ENCODE measurements at places on chromosomes 16 and 17.

DNA sequence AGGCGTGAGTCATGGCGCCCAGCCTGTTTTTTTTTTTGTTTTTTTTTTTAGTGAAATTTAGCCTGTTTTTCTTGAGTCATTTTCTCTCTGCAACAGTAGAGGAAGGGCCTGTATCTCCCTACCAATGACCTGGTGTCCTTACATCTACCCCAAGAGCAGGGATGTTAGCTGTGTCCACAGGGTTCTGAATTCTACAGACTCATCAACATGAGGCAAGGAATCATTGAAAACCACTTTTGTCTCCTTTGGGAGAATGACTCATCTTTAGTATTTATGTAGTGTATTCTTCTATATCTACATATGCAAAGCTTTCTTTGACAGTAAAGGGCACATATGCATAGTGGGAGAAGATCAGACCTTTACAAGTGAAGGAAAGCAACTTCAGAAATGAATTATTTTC is 105.3 kb downstream of the SPECC1 start:
- no peak for DNase-seq

- no peak for DNase-seq
These were observed 373.4 kb downstream of the CNTNAP4 start for GRCh38 chr16:76650582-76650981.

GRCh38 chr16:22660441-22661160 is 149.9 kb downstream of the NPIPB5 start:
- no peak for DNase-seq

DNA sequence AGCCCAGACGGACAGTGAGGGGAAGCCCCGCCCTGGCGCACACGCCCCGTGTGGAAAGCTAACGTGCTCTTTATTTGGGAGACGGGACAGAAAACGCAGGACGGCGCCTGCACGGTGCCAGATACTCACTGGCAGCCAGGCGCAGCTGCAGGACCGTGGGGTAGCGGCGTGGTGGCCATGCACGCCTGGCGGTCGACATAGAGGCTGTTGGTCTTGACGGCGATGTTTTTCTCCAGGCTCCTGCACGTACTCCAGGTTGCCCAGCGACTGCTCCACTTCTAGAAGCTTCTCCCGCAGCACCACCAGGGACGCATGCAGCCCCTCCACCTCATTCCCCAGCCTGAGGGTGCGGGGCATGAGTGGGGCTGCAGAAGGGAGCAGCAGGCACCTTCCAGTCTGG is 5.1 kb upstream of the C1QTNF8 start:
- no peak for DNase-seq

DNA sequence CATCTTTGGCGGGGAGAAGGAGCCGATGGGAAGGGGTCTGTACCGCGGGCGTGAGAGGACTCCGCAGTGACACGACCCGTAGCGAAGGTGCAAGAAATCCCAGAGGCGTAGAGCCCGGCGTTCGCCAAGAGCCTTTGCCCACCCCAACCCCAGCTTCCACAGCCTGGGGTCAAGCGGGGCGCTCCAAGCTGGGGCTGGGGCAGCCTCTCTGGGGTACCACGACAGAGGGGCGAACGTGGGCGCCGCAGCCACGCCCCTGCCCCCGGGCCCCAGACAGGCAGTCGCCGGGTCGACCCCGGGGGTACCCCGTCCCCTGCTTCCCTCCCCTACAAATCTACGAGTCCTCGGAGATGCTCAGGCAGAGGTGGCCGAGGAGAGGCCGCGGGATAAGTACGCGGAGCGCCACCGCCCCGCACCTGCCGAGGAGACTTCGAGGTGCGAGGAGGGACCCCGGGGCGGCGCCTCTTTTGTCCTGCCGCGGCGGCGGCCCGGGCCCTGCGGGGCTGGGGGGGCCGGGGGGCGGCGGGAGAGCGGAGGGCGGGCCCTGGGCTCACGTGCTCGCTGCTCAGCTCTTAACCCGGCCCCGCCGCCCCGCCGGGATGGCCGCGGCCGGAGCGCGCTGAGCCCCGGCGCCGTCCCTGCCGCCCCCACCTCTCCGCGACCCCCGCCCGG is at the start of gene ADAM11:
TSS of gene ADAM11 (plus strand) at position 575 of the 672 bp plus-strand sequence. CDS start 212 bp downstream, outside the sequence.
- no peak for DNase-seq

- DNase-seq: no peak
These were observed 124.8 kb upstream of the RBBP6 start for GRCh38 chr16:24414534-24414933.

DNA sequence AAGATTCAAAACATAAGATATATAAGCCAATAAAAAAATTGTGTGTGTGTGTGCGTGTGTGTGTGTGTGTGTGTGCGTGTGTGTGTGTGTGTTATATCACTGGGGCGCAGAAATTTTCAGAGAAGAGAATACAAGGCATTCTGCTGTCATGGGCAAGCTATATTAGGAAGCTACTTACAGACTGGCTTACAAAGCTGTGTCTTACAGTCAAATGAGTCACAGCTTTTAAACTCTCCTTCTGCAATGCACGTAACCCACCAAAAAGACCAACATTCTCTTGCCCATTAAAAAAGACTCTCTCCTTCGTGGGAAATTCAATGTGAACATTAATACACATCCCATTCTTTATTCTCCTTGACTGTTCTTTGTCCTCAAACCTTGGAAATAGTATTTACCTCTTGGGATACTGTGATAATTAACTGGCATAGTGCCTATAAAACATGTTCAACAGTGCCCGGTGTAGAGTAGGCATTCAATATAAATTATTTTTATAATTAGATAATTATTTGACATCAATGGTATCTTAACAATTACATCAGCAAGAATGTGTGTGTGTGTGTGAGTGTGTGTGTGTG is 860.4 kb upstream of the SOX9 start:
- DNase-seq: no peak

GRCh38 chr16:51003850-51004566 is 147.1 kb downstream of the SALL1 start:
- DNase-seq: no peak

DNA sequence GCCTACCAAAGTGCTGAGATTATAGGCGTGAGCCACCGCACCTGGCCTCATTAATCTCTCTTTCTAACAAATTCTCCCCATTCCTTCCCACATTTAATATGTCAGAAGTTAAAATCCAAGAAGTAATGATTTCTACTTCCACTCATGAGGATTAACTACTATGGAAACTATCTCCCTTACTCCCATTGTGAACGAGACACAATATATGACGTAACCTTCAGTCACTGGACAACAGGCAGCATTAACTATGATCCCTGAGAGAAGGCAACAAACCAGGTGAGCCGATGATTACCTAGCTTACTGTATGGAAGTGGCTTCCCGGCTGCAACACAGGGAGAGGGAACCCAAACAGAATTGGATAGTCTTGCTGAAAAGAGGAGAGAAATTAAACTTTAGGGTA is 20.0 kb downstream of the GLG1 start:
- no peak for DNase-seq
